Stimulated activated CD4-positive, alpha-beta T cell treated with anti-CD3 and anti-CD28 coated beads, Interleukin-12 subunit alpha, Interleukin-12 subunit beta, amount 100 ng/mL, for 4 hours (primary cell): ENCODE measurements at places on chromosomes 16 and 17.
A peak's percentile ranks its signal among the peaks of the same experiment; 100 is the strongest.

DNA sequence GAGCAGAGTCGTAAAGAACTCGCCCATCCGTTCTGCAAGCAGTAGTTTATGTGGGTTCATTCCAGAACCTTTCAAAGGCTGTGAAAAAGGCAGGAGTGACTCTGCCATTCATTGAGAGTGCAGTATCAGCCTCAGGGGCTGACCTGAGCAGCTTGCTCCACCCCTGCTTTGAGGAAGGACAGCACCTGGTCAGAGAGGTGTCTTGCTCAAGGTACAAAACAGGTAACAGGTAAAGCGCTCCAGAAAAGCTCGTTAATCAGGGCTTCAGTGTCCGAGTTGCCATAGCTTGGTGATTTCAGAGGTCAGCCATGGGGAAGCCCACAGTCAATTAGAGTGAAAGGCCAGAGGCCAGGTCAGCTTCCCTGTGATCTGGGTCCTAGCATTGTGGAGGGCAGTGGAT, 251.1 kb downstream of the ABCC12 start:
- no peak for DNase-seq

- DNase-seq: no peak
Measured at GRCh38 chr17:77537566-77537965, 396.8 kb downstream of the SEC14L1 start.

DNA sequence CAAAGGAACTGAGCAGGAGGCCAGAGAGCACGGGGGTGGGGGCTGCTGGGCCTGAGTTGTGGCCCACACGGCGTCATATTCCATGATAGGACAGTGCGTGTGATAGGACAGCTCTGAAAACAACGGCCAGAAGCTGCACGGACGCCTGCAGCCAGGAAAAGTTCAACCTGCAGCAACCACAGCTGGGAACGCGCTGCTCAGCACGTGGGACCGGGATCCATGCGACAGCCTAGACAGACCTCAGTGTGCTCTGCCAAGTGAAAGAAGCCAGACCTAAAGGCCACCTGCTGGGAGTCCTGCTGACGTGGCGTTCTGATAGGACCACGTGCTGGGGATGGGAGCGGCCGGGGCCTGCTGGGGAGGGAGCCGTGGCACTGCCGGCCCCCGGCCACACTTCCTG, 21.6 kb downstream of the CTU2 start:
- no peak for DNase-seq

- DNase-seq: no peak
Measured at GRCh38 chr17:9200699-9201359, 179.5 kb downstream of the NTN1 start.

- DNase-seq: no peak
Measured at GRCh38 chr17:76551685-76552084, 11.8 kb downstream of the PRCD start.

GRCh38 chr16:50611332-50611934, 63.2 kb downstream of the NKD1 start:
- DNase-seq: no peak

GRCh38 chr16:27579087-27579980, 29.4 kb downstream of the KATNIP start:
- no peak for DNase-seq

- no peak for DNase-seq
Measured at GRCh38 chr16:48586083-48586482, 23.9 kb downstream of the N4BP1 start.

- DNase-seq: no peak
Measured at GRCh38 chr16:12951392-12951791, 50.0 kb downstream of the SHISA9 start.

DNA sequence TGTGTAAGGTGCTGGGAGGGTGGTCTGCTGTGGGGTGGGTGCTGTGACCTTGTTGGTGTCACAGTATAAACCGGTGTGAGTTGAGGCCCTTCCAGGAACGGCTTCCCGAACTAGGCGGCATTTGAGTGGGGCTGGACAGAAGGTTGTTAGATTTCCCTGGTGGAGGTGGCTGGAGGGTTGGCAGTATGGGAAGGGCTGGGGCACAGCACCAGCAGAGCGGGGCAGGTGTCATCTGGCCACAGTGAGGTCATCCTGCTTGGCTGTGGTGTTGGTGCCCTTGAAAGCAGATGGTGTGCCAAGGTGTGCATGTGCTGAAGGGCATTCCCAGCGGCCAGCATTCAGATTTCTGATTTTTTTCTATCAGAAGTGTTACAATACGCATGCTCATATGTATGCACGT, 28.1 kb downstream of the BANP start:
- DNase-seq: no peak

DNA sequence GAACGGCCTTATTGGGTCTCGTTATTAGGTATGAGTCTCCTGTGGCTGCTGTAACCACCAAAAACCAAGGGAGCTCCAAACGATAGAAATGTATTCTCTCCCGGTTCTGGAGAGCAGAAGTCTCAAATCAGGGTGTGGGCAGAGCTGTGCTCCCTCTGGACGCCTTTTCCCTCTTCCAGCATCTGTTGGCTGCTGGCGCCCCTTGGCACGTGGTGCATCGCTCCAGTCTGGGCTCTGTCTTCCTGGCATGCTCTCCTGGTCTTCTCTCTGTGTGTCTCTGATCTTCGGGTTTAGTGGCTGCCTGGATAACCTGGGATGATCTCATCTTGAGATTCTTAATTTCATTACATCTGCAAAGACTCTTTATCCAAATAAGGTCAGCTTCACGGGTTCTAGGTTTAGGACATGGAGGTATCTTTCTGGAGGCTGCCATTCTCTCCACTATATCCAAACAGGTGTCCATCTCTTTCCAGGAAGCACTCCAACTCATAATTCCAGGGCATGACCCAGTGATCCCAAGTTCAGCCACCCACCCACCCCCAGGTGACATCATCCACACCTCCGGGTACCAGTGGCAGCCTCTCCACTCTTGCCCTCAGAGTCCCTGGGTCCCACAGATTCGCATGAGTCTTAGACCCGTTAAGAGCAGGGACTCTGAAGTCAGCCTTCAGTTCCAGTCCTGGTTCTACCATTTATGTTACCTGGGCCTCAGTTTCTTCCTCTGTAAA, 145.5 kb upstream of the FOXF1 start:
- DNase-seq: no peak

DNA sequence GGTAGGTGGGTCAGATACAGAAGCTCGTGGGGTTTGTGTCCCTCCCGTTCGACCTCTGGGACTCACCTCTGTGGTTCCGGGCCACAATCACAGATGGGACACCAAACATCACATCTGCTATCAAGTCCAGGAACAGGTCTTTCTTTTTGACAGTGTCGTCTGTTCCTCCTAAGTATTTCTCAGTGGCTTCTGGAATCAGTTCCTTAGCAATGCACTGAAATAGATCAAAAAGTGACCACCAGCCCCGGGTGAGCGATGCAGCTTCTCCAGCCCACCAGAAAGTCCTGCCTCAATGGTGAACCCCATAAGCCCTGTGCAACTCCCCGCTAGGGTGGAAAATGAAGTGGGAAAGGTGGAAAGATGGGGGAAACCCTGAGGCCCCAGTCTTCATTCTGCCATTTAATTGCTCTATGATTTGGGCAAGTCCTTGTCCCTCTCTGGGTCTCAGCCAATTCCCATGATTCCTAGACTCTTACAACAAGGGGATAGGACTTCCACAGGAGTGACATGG, 22.4 kb downstream of the CES1 start:
- DNase-seq: no peak

DNA sequence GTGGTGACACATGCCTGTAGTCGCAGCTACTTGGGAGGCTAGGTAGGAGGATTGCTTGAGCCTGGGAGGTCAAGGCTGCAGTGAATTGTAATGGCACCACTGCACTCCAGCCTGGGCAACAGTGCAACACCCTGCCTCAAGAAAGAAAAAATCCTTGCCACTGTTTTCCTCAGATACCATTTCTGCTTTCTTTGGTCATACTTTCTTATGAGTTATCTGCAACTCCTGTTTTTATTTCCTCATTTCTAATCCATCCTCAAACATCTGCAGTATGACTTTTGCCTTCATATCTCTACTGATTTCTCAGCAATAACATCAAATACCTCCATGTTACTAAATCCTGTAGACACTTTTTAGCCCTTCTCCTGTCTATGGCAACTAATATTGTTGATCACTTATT, 3.1 kb upstream of the AP2B1 start:
- DNase-seq: no peak

DNA sequence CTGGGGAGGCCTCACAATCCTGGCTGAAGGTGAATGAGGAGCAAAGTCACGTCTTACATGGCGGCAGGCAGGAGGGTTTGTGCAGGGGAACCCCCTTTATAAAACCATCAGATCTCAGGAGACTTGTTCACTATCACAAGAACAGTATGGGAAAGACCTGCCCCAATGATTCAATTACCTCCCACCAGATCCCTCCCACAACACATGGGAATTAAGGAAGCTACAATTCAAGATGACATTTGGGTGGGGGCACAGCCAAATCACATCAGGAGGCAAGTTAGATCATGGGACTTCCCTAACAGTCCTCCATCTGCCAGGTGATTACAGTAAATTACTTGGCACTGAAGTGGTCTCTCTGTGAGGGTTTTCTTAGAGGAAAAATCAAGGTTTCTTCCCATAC, 5.3 kb downstream of the TMEM114 start:
- DNase-seq: no peak

- no peak for DNase-seq
Measured at GRCh38 chr16:22055881-22056280, 36.5 kb upstream of the VWA3A start.

DNA sequence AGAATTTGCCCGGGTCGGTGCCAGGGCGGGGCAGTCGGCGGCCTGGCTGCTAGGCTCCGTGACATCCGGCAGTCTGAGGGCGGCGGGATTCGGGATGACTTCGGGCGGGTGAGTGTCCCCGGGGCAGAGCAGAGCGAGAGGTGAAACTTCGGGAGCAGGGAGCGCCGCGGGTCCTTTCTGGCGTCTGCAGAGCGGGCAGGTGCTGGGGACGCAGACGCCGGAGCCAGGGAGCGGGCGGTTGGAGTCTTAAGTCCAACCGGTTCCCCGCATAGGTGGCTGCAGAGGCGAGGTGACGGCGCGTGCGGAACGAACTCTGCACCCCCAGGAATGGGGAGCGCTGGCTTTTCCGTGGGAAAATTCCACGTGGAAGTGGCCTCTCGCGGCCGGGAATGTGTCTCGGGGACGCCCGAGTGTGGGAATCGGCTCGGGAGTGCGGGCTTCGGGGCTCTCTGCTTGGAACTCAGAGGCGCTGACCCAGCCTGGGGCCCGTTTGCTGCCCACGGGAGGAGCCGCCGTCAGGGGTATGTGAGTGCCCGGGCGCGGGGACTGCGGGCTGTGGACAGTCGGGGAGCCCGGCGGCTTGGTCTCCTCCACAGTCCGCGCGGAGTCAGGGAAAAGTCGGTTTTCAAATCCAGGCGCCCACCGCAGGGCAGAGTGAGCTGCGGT, at the start of gene B4GALNT2:
B4GALNT2 (plus strand) TSS at position 71 of the 666 bp plus-strand sequence; CDS start at position 95, 24 bp downstream.
- DNase-seq: peak; percentile 7

GRCh38 chr17:47653442-47653841, 3.7 kb downstream of the KPNB1 start:
- no peak for DNase-seq

DNA sequence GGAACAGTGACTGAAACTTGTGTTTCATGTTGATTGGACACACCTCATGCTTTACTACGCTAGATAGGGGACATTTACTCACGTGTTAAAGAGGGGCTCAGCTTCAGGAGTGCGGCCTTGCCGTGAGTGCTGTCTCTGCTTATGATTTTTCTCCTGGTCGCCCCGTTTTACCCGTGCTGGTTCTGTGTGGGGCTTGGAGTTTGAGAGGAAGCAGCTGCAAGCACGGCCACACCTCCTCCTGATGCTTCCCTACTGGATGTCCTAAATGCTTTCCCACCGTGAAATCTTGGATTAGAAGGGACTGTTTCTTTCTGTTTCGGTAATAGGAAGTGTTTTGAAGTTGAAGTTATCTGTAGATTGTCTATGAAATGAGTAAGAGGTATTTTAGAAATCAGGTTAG, 54.0 kb upstream of the ZNF750 start:
- no peak for DNase-seq

DNA sequence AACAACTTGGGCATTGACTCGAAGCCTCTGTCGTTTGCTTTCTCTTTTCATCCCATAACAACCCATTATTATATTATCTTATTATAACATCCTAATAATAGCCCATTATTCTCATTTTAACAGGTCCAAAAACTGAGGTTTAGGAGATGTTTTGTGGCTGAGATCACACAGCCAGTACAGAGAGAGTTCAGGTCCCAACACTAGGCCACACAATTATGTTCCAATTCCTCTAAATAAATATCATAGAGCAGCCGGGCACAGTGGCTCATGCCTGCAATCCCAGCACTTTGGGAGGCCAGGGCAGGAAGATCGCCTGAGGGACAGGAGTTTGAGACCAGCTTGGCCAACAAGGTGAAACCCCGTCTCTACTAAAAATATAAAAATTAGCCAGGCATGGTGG, 40.3 kb upstream of the KIFC3 start:
- no peak for DNase-seq

- DNase-seq: peak; percentile 30
Measured at GRCh38 chr17:38333635-38334295, 10.0 kb downstream of the GPR179 start.

- no peak for DNase-seq
Measured at GRCh38 chr17:41937970-41938954, 7.8 kb downstream of the ODAD4 start.

DNA sequence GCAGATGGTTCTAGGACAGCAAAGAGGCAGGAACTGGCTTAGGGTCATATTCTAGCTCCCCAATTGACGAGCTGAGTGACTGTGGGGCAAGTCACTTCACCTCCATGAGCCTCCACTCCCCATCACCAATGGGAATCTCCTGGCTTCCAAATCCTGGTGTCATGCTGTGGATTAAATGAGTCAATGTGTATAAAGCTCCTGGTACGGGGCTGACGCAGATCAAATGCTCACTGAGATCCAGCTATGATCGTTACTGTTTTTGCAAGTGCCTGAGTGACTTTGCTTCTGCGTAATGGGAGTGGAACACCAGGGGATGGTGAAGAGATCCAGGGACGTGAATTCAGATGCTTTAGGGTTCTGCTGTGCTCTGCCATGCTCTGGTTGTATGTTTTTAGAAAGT, 2.4 kb downstream of the SEC14L5 start:
- DNase-seq: no peak
